ENCODE measurements at places on chromosomes 12 and 14.

GRCh38 chr12:114174326-114174725, 208.2 kb upstream of the RBM19 start:
- no peak for DNase-seq

- no peak for DNase-seq
Observed at GRCh38 chr12:56146492-56147460, 5.6 kb upstream of the MYL6B start.

- DNase-seq, result no peak
Observed at GRCh38 chr12:52699960-52700359, 3.4 kb downstream of the KRT77 start.

GRCh38 chr14:64870160-64870559, 9.5 kb downstream of the SPTB start:
- DNase-seq, result peak; percentile 25

GRCh38 chr14:101196051-101196712, 292.7 kb upstream of the RTL1 start:
- no peak for DNase-seq

- DNase-seq, result no peak
Observed at GRCh38 chr14:59427653-59428580, 37.3 kb downstream of the GPR135 start.

GRCh38 chr14:63006531-63006930, 38.7 kb downstream of the KCNH5 start:
- no peak for DNase-seq

DNA sequence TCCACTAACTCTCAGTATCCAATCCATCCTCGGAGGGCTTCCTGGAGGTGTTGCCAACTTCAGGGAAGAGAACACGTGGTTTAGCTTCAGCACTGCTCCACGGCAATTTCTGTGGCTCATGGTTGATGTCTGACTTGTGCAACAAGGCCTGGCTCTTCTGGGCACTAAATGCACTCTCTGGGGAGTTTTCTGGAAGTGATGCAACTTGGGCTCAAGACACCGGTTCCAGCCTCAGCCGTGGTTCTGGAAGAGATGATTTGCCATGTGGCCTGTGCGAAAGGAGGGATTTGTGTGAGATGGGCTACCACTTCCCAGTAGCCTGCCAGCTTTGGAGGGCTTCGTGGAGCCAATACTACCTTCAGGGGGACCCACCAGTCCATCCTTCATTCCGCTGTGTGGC, 118.6 kb upstream of the RTL1 start:
- DNase-seq, result no peak

DNA sequence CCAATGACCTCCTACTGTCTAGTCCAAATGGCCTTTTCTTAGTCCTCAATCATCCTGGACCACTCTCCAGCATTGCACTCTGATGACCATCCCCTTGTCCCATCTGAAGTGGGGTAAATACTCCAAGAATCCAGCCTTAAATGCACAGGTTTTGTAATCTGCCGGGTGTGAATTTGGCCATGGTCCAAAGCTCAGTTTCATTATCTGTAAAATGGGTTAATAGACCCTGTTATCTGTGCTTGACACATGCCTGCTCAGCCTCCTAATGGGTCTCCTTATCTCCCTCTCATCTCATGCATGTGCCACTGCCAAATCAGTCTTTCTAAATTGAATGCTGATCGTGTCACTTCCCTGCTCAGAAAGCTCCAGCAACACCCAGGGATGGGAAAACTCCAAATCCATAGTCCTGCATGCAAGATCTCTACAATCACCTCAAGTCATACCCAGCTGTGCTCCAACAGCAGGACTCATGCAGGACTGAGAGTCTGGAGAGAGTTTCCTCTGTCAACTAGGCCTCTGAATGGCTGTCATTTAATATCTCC, 22.3 kb downstream of the LGR5 start:
- no peak for DNase-seq

DNA sequence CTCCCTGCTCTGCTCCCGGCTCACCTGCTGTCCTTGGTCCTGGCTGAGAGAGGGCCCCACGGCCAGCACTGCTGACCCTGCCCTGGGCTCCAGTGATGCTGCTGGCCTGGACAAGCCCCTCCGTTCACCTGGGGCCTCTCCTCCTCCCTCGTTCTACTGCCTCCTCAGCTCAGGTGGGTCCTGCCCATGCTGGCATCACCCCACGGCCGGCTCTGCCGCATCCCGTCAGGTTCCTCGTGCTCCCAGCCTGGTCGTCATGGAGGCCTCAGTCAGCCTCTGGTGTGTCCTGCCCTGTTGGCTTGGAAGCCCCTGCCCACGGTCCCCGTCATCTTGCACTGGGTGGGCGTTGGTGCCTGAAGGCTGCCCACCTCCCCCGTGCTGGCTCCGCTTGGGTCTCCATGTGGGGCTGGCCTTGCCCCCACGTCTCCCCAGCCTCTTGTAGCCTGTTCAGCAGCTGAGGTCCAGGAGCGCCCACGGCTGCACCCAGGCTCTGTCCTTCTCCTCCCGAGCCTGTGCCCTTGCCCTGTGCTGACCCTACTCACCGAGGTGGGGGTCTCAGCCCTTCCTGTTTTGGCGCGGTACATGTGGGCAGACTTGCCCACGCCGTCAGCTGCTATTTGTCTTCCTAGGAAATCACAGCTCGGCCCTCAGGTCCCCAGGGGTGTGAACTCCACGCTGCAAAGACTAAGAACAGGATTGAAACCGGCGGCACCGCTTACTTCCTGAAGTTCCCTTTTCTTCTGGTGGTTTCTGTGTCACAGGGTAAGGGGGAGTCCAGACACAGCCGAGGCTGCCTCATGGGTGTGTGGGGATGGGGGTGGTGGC, 121.6 kb downstream of the TMEM121 start:
- no peak for DNase-seq

DNA sequence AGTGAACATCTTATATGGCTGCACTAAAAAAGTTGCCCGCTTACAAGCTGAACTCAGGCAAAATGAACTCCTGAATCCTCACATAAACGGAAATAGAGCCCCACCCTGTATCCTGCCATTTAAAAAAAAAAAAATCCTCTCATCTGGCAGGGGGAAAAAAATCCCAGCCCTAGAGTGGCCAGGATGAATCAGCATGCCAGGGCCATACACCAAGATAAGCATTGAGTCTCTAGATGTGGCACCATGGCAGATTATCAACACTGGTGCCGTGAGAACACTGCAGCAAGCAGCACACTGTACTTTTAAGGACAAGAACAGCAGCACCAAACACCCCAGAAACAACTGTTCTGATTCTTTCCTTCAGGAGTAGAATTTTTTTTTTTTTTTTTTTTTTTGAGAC, 65.5 kb downstream of the RASSF3 start:
- DNase-seq, result no peak

- DNase-seq, result no peak
Observed at GRCh38 chr12:112375105-112375504, 7.1 kb downstream of the HECTD4 start.

- no peak for DNase-seq
Observed at GRCh38 chr12:108226866-108227265, 97.8 kb downstream of the WSCD2 start.

DNA sequence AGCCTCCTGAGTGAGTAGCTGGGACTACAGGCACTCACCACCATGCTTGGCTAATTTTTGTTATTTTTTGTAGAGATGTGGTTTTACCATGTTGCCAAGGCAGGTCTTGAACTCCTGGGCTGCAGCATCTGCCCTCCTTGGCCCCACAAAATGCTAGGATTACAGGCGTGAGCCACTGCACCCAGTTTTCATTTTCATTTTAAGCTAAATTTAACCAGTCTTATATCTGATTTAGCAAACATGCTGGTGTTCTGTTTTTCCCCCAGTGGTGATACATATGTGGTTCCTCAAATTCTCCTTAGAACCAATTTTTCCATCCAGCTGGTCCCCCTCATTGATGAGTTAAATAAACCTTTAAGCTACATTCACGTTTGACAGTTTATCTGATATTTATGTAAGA, 43.8 kb upstream of the BICD1 start:
- no peak for DNase-seq

- no peak for DNase-seq
Observed at GRCh38 chr14:82419933-82420332, 886.3 kb upstream of the SEL1L start.

- DNase-seq, result no peak
Observed at GRCh38 chr12:6067152-6067916, 57.1 kb downstream of the VWF start.

- no peak for DNase-seq
Observed at GRCh38 chr12:95126736-95127135, 53.3 kb upstream of the NR2C1 start.

- DNase-seq, result no peak
Observed at GRCh38 chr14:101784631-101785030, 23.1 kb downstream of the PPP2R5C start.

DNA sequence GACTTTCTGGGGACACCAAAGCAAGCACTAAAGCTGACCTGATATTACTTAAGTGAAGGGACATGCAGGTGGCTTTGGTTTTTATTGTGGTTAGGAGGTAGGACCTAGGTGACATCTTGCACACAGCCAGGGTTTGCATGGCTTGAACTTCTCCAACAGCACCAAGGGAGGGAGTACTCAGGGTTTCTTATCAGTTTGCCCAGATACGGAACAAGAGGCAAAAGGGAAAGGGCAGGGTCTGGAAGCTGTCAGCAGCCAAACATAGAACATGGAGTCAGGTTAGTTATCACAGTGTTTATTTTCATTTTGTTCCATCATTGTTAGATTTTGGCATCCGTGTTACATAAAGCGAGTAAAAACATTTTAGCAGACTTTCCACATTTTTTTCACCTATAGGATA, 186.3 kb upstream of the CLEC14A start:
- DNase-seq, result no peak

- no peak for DNase-seq
Observed at GRCh38 chr14:59377491-59377890, 87.7 kb downstream of the GPR135 start.

DNA sequence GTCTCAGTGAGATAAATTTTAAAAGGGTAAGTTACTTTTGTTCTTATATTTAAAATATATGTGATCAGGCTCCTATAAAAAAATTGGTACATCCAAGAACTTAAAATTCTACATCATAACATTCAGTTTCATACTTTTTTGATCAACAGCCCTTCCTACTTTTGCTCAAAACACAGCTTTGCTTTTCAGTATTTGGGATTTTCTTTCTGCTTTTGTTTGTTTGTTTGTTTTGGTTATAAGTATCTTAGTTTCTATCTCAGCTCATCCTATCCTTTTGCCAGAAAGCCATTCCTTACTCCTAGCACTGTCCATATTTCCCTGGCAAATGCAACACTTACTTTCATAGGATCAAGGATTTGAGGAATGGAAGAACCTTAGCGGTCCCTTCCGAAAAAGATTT, 4.7 kb upstream of the PCED1B start:
- DNase-seq, result no peak

DNA sequence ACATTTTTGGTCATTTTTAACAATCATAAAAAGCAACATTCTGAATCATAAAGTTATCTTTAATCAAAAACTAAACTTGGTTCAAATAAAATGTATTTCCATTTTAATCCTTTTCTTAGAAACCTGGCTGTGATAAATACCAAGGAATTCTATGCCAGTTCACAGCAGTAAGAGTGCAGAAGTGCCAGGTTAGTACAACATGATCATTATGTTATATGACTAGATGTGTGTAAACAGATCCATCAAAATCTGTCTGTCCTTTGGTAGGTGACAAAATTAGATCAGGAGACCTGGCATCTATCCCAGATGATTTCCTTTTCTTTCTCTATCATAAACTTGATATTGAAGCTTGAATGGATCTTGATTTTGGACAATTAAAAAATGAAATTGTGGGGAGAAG, 200.6 kb upstream of the STXBP6 start:
- no peak for DNase-seq

- DNase-seq, result no peak
Observed at GRCh38 chr12:129873833-129874208, 30.0 kb downstream of the TMEM132D start.

- no peak for DNase-seq
Observed at GRCh38 chr12:76010732-76011458, 20.7 kb downstream of the PHLDA1 start.

DNA sequence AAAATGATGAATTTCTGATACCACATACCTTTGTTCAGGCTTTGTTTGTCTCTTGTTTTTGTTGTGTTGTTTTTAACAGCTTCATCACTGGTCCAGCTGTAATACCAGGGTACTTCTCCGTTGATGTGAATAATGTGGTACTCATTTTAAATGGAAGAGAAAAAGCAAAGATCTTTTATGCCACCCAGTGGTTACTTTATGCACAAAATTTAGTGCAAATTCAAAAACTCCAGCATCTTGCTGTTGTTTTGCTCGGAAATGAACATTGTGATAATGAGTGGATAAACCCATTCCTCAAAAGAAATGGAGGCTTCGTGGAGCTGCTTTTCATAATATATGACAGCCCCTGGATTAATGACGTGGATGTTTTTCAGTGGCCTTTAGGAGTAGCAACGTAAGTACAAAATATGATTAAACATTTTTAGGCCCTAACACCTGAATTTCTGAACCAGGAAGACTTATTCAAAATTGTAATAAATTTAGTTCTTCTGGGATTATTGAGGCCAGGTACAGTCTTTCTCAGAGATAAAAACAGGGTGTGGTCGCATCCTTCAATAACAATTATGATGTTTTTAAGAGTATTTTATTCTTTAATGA, 22.4 kb downstream of the RXYLT1 start:
- DNase-seq, result no peak

DNA sequence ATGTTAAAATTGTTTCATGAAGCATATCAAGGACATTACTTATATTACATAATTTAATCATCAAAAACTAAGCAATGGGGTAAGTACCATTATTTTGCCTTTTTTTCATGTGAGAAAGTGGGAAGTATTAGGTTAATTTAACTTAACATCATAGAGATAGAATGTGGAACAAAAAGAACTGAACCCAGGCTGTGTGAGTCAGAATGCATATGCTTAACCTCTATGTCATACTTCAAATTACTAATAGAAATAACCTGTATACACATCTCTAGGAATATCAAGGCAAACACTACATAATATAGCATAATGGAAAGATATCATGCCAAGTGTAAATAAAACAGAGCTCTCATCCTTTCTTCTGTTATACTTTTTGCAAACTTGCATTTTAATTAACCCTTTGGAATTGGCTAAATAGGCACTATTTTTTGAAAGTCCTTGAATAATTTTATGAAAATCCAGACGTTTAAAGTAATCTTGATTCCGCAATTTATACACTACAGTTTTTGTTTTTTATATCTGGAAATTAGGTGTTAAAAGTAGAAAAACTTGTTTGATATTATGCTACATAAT, 777.7 kb downstream of the SLC6A15 start:
- DNase-seq, result no peak

DNA sequence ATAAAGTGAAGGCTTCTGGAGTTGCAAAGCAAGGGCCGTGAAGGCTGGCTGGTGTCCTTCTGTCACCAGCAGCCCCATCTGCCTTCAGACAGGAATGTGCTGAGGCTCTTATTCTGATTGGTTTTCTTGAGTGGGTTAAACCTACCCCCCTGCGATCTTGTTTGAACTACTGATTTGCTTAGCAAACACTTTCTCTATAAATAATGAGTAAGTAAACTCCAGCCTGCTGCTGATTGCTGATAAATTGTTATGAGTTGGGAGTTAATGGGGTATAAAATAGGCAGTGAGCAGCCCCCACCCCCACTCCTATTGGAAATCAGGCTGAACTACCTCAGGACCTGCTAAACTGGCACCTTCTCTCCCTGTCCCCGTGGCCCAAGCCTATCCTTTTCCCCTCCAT, 146.1 kb upstream of the NOS1 start:
- no peak for DNase-seq
